ENCODE measurements at places on chromosomes 11 and 22.

DNA sequence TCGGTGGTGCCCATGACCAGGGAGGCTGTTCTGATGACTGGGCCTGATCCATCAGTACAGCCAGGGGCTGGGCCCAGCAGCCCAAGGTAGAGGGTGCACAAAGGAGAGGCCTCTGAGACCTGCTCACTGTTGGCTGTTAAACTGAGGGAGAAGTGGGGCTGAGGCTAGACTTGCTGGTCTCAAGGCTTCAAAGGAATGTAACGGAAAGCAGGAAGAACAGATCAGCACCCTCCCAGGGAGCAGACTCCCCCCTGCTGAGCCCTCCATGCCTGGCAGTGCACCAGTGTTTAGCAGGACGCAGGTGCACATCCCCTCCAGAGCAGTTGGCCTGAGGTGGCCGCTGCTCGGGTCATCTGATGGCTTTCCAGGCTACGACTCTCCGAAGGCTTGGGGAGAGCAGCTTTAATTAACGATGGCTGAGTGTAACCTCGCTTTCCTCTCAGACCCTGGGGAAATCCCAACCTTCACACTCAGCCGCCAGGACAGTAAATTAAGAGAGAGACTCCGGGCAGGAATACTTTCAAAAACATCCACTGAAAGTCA lies 255.7 kb upstream of the NARS2 start:
- DNase-seq = no peak

DNA sequence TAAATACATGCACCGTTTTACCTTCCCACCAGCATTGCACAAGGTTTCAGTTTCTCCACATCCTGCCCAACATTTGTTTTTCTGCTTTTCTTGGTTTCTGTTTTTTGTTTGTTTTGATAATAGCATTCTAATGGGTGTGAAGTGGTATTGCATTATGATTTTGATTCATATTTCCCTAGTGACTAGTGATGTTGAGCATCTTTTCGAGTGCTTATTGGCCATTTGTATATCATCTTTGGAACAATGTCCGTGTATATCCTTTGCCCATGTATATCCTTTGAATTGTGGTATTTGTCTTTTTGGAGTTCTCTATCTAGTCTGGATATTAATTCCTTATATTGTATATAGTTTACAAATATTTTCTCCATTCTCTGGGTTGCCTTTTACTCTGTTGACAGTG lies 2914.8 kb upstream of the OR11H1 start:
- DNase-seq = no peak

DNA sequence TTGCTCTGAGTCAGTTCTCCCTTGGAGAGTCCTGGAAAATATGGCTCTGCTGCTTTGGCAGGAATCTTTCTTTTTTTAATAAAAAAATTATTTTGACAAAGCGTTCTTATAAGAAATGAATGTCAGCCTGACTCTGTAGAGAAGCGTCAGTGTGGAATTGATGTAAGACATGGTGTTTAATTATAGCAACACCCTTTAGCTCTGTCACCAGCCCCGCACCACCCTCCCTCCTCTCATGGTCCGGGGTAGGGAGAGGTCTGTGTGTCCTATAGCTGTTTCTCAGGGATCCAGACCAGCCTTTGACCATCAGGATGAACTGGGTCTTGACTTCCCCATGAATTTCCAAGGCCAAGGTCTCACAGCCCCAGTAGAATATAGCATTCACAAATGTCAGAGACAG lies 120.6 kb downstream of the CHST1 start:
- no peak for DNase-seq

DNA sequence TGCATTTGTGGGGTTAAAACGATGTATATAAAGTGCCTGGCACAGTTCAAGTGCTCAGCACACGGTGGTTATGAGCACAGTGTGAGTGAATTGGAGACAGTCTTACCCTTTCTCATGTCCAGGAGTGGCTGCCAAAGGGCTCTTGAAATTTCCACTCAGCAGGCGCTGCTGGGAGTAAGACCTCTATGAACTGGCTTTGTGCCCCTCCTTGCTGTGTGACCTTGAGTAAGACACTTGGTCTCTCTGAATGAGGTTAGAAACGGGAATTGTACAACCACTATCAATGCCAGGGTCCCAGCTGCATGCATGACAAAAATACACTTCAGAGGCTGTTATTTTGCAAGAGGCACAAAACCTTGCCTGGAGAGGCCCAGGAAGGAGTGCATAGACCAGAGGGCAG lies 86.6 kb downstream of the TSPAN18 start:
- DNase-seq = no peak

- no peak for DNase-seq
Measured at GRCh38 chr11:42249401-42249800, 789.9 kb upstream of the LRRC4C start.

DNA sequence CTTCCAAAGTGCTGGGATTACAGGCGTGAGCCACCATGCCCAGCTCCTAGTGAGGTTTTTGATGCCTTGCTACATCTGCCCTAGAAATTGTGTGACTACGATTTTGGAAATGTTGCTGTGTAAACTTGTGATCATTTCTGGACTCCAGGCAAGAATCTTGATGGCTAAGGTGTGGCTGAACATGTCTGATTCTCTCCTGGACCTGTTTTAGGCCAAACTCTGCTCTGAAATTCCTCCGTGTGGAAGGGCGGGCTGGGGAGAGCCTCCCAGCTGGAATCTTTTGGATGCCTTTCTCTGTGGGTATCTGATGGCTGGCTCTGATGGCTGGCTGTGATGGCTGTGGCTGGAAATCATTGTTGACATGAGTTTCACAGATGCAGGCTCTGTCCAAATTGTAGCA lies 8.2 kb downstream of the PNPLA3 start:
- DNase-seq = no peak

- DNase-seq = no peak
Measured at GRCh38 chr11:31608995-31609394, 99.4 kb downstream of the ELP4 start.

- peak; percentile 69 for DNase-seq
Measured at GRCh38 chr22:19942157-19943081, 801 bp upstream of the TXNRD2 start.

DNA sequence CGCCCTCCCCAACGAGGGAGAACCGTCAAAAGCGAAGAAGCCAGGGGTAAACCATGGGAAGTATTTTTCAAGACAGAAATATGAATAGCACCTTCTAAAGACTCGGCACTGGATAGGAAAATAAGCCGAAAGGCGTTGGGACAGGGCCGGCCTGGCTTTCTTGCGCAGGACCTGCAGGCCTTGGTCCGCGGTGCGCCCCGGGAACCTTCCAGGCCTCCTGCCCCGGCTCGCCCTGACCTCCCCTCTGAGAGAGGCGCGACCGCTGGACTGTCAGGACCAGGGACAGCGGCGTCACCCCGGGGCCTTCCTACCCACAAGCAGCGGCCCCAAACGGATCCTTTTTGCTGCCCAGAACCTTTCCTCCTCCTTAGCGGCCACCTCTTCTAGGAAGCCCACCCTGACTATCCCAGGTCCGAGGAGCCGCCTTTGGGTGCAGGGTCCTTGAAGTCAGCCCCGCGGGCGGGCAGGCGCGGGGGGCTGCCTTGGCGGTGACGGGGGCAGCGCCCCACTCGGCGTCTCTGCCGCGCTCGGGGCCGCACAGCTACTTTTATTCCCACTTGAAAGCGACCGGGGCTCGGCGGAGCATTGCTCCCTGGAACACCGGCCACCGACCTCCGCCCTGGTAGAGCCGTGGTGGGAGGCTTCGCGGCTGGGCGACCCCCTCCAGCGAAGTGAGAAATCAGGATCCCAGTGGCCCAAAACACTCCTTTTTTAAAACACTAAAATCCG lies 650 bp upstream of the MAPK11 start:
- peak; percentile 28 for DNase-seq

GRCh38 chr11:116732271-116733042 lies 40.3 kb downstream of the BUD13 start:
- peak; percentile 59 for DNase-seq

- no peak for DNase-seq
Measured at GRCh38 chr11:64571050-64571409, 20.0 kb upstream of the SLC22A12 start.

DNA sequence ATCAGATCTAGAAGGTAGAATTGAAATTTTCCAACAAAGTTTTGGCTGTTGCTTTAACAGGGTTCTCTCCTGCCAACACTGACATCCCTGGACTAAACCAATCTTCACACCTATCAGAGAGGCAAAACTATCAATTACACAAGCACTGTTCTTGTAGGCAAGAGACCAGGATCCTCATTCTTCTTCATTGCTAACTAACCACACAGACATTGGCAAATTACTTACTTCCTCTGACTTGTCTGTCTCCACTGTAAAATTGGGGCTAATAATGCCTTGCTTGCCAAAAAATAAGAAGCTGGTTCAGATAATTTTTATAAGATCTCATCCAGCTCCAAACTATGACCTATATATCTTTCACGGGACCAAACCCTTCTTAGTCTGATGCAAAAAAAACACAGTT lies 93.8 kb upstream of the DDI1 start:
- no peak for DNase-seq

GRCh38 chr11:125990244-125990643 lies 44.4 kb downstream of the VSIG10L2 start:
- no peak for DNase-seq

DNA sequence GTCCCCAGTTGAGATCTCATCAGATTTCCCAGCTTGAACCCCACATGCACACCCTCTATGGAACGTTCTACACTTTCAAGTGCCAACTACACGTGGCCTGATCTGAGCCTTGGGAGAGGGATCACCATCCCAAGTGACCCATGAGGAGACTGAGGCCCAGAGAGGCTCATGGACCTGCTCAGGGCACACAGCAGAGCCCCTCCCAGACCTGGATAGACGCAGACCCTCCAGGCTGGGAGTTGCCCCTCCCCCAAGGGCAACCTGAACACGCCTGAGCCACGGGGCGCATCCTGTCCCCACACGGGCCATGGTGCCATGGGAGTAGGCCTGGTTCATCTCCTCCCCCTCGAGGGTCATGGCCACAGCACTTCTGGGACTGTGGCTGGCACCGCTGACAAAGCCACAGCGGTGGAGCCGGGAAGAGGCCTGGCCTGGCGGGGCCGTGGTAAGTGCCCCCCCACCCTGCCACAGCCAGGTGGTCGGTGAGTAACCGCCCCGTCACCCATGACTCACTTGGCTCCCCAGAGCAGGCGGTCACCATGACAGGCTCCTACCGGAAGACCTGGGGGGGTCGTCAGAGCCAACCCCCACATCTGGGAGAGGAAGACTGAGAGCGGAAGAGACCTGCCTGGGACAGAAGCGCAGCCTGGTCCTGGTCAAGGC lies 8.1 kb downstream of the WNT7B start:
- DNase-seq = no peak

- no peak for DNase-seq
Measured at GRCh38 chr11:76249195-76249741, 43.0 kb upstream of the WNT11 start.

GRCh38 chr11:132072858-132073211 lies 702.4 kb downstream of the NTM start:
- no peak for DNase-seq

DNA sequence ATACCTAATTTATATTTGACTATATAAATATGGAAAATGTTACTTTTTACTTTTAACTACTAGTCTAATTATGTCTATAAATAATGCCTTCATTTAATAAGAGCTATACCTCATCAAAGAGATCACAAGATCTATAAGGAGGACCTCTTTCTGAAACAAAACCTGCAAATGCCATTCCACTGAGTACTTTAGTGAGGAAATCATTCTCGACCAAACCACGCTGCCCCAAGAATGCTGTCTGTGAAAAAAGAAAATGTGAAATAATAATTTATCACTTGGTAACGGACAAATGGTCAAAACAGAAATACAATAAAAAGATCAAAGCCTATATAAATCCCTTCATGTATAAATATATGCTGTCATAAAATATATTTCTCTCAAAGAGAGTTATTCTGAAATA lies 301.7 kb downstream of the SBF2 start:
- no peak for DNase-seq

GRCh38 chr22:45917146-45917545 lies 59.8 kb downstream of the WNT7B start:
- no peak for DNase-seq

- no peak for DNase-seq
Measured at GRCh38 chr11:77472991-77473800, 698 bp downstream of the PAK1 start.

Data from GF-D8 (cell line).